ENCODE measurements at places on chromosomes 6 and 20. TPM values are rescaled to one million over a fixed set of nuclear protein-coding genes. Genes with fewer than 3 reads are reported as not detected.

CLPSL1 gene
- total RNA-seq = not detected

HSPA12B gene
- total RNA-seq = 9.7 TPM

RBBP8NL gene
- total RNA-seq = not detected

ETV7 gene
- total RNA-seq = 1.3 TPM

PRRT1 gene
- total RNA-seq = 3.0 TPM

PI16 gene
- total RNA-seq = 21.6 TPM

SLC16A10 gene
- 0.93 TPM for total RNA-seq

F13A1 gene
- total RNA-seq = 41.6 TPM

TTLL9 gene
- total RNA-seq = 0.47 TPM

DNA sequence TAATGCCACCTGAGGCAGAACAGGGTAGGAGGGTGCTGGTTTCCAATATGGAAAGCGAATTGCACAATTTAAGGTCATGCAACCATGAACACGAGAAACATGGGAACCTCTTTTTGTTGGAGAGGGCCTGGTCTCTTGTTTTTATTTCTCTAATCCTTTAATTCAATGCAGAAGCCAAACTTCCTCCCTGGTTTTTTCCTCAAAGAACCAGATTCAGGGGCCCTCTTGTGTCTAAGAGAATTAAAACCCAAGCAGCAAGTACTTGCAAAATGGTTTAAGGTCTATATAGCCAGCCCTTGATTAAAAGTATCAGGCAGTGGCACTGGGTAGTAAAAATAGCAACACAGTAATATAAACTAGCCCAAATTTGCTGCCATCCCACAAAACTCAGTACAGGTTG, 19.5 kb downstream of the GSTA4 start:
- ATAC-seq = no peak

DNA sequence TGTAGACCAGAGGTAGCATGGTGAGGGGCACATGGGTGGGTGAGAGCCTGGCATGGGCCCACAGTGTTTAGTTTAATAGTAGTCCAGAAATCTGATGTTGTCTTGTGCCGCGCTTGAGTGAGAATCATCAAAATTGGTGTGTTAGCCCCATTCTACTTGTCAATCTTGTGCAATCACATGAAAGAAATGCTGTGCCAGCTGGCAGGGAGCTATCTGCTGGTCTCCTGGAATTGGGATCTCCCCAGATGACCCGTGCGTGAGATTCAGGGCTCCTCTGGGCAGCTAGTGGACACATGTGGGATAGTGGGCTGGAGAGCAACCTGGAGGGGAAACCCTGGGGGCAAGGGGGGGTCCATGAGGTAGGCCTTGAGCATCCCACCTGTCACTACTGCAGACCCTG, 43.5 kb upstream of the ZFP64 start:
- ATAC-seq = no peak

DNA sequence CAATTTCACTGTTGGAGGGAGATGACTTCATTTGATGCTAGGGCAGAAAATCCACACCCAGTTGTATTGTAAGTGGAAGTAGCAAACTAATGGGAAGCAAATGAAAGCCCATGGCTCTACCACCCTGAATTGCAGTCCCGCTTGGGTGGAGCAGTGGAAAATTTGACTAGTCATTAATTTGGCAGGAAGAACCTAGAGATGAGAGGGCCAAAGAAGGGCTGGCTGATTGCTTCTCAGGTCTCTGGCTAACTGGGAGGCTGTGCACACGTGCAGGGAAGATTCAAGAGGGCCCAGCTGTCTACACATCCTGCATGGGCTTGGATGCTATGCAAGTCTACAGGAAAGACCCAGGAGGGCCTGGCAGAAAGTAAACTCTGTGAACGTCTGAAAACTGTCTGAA, 466.2 kb downstream of the TFAP2A start:
- ATAC-seq = peak; percentile 22

- ATAC-seq = no peak
Observed at GRCh38 chr6:154187203-154187602, 148.2 kb downstream of the OPRM1 start.

DNA sequence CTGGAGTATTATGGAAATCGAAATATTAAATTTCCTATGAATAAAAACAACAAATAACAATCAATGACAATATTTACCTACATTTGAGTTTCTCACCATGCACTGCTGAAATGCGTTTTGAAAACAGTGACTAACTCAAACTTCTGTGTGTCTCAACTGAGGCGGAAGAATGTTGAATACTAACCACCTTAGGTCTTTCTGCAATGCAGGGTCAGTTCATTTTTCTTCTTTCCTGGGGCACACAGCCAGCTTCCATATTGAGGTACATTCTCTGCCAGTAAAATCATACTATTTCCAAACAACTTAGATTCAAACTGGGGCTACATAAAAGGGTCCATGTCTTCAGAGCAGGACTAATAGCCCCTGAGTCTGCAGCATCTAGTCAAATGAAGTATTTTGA, 310.1 kb downstream of the UTRN start:
- ATAC-seq = no peak

DNA sequence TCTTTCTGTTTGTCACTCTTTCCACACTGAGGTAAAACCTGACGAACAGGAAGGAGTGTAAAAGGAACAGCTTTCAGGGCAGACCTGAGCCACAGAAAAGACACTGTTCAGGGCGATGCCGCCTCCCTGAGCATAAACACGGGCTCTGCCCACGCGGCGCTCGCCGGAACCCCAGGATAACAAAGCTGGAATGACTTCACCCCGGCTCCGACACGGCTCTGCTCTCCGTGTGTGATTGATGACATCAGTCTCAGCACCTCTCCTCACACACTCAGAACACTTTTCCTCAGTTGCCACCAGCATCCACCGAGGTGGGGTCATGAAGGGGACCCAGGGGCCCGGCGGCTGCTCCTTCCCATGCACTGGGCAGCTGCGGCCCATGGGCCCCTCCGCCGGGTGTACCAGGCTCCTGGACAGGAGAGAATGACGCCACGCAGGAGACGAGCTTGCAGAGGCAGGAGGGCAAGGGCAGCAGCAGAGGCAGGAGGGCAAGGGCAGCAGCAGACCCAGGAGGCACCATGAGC, 43.6 kb downstream of the DLL1 start:
- ATAC-seq = no peak

DNA sequence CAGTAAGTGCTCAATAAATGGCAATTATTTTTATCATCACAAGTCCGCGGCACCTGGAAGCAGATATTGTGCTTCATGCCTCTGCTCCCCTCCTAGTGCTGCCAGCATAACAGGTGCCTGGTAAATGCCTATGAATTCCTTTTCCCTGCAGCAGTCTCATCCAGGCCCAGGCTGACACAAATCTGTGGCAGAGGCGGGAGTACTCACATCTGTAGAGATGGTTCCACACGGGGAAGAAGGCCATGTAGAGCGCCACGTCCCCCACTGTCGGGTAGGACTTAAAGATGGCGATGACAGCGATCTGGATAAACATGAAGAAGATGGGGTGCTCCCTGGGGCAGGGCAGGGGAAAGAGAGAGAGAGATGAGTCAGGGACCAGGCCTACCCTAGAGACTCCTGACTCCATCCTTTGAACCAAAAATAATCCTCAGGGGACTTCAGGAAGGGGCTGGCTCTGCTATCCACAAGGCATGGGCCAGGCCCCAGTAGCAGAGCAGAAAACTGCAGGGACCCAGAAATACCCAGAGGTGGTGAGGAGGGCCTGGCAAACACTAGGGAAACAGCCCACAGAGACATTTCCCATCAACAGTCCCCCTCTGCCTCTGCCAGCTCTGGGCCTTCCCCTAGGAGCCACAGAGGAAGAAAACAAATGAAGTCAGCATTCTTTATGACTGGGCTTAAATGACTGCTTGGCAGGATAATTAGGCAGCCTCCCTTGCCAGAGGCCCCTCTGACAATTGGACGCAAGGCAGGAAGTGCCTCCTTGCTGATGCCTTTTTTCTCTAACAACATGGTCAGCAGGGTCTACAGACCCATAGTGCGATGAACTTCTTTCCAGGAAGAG, 23.0 kb downstream of the MAP1LC3A start:
- ATAC-seq = peak; percentile 31

- ATAC-seq = peak; percentile 74
Observed at GRCh38 chr6:90284236-90285041, 12.2 kb downstream of the BACH2 start.

DNA sequence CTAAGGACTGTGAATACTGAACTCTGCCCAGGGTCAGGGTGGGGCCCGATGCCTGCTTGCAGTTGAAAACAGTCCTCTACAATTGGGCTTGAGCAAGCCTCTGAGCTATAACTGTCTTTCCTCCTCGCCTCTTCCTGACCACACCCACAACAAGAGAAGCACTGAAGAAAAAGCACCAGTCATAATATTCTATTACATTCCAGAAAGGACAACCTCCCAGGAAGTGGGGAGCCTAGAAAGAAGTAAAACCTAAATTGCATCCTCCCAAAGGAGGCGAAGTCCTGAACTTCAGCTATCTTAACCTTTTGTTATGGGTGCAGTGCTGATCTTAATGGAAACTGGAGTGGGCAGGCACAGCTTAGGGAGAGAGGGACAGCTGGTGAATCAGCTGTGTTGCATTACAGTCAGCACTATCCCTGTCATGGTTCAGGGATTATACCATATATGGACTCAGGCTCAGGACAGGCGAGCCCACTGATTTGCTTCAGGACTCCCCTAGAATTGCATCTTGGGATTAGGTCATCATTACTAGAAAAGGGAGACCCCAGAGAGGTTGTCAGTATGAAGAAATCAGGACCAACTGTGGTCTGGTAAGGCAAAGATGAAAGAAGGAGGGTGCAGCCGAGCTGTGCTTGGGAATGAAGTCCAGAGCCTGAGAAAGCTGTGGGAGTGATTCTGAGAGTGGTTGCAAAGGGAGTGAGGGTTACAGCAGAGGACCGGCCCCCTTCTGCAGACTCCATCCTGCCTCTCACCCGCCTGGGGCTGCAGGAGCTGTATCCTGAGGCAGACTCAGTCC, 18.3 kb upstream of the TRAM2 start:
- ATAC-seq = peak; percentile 85

DNA sequence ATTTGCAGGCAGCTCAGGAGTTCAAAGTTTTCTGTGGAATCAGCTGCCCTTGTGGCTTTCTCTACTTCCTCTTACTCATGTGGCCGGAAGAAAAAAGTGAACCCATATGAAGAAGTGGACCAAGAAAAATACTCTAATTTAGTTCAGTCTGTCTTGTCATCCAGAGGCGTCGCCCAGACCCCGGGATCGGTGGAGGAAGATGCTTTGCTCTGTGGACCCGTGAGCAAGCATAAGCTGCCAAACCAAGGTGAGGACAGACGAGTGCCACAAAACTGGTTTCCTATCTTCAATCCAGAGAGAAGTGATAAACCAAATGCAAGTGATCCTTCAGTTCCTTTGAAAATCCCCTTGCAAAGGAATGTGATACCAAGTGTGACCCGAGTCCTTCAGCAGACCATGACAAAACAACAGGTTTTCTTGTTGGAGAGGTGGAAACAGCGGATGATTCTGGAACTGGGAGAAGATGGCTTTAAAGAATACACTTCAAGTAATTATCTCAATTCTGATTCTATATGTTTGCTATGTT, 1.1 kb downstream of the MGME1 start:
- ATAC-seq = no peak

DNA sequence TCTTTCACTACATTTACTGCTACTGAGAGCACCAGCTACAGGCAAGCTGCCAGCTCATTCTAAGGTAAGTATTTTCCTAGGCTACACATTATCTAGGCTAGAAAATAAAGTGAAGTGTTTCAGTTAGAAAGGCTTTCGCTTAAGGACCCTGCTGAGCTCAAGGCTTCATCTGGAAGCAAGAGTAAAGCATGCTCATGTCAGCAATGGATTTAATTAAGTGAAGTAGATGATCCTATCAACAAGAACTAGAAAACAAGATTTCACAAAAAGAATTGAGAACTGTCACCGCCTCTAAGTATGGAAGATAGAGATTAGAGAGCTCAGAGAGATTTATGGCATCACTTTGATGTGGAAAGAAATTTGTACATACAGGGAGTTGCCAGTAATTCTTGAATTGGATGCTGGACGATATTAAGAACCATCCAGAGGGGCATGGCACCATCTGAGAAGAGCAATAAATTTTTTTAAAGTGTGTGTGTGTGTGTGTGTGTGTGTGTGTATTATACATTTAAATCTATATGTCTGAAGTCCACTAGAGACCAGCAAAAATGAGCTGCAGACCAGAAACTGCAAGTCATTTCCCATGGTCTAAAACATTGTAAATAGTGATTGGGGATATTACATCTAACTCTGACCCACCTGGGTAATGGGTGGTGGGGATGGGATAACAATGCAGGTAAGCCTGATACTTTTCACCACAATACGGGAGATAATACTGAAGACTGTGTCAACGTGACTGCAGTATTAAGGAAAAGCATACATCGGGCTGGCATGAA, 105.2 kb upstream of the MAP7 start:
- ATAC-seq = no peak

GRCh38 chr6:160088069-160088783, 33.4 kb upstream of the SLC22A1 start:
- peak; percentile 85 for ATAC-seq

DNA sequence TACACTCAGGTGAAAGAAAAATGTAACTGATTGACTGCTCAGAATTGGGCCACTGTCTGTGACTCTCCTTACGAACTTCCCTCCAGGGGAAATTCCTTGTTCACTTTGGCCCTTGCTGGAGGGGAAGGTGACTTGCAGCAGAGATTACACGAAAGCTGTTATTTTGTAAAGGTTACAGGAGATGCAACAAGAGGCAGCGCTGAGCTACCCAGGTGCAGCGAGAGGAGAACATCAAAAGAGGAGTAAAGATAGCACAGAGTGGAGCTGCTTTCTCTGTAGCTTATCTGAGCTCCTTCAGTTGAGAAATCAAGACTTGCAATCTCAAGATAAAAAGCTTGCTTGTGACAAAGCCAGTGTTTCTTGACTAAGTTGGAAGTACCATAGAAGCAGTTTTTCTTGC, 144.6 kb downstream of the ARHGAP18 start:
- ATAC-seq = no peak

GRCh38 chr20:16744178-16744807, 3.9 kb upstream of the OTOR start:
- no peak for ATAC-seq

GRCh38 chr6:157145656-157146285, 177.5 kb downstream of the TMEM242 start:
- ATAC-seq = no peak

- no peak for ATAC-seq
Observed at GRCh38 chr20:62710221-62710885, 1.7 kb downstream of the NTSR1 start.

GRCh38 chr6:356828-357251, 34.7 kb upstream of the IRF4 start:
- no peak for ATAC-seq

- no peak for ATAC-seq
Observed at GRCh38 chr6:169795196-169795595, 43.8 kb downstream of the ERMARD start.

GRCh38 chr6:62283796-62284411, 2.1 kb downstream of the KHDRBS2 start:
- no peak for ATAC-seq
